ENCODE measurements at places on chromosomes 2 and 18.

GRCh38 chr2:71907503-71907902 is 240.2 kb downstream of the CYP26B1 start:
- no peak for DNase-seq

DNA sequence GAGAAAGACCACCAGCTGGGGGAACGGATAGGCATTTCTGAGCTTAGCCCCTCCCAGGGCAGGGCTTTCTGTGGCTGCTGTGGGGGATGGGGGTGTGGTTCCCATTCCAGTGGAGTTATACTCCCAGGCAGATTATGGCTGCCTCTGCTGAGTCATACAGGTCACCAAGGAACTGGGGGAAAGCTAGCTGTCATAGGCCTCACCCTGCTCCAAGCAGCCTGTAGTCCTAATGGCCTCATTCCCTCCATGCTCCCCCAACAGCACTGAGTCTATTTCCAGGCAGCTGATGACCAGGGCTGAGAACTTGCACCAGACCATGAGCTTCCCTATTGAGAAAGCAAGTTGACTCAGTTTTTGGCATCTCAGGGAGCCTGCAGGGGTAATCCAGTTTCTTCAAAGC is 87.1 kb downstream of the GPR39 start:
- no peak for DNase-seq

- no peak for DNase-seq
These were observed 624 bp downstream of the ZNF516 start for GRCh38 chr18:76494231-76495005.

GRCh38 chr2:214169281-214169680 is 241.6 kb upstream of the VWC2L start:
- no peak for DNase-seq

DNA sequence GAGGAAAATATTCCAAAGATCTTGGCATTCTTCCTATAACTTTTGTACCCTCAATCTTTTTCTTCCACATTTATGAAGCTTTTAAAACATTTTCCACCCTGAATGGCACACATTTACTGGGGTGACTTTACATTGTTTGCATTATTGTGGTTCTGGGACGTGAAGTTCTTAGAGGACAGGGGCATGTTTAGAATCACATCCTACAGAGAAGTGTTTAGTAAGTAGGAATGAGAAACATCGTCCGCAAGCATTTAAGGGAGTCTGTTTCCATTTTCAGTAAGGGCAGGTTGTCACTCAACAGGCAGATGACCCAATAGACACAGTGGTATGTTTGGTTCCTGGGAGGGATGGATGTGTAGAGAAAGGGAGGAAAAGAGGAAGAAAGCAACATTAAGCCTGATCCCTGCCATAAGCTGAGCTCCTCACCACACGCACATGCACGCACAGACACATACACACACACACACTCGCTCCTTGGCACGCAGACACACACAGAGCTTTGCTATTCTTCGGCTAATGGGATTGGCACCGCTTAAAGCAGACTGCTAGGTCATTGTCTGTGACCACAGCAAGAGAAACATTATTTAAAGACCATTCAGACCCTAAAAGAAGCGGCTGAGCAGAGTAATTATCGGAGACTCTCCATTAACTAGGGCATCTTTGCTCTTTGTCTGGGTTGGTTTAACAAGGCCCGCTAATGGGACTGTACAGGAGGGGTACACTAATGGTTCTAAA is 14.2 kb upstream of the PLEKHM3 start:
- no peak for DNase-seq

DNA sequence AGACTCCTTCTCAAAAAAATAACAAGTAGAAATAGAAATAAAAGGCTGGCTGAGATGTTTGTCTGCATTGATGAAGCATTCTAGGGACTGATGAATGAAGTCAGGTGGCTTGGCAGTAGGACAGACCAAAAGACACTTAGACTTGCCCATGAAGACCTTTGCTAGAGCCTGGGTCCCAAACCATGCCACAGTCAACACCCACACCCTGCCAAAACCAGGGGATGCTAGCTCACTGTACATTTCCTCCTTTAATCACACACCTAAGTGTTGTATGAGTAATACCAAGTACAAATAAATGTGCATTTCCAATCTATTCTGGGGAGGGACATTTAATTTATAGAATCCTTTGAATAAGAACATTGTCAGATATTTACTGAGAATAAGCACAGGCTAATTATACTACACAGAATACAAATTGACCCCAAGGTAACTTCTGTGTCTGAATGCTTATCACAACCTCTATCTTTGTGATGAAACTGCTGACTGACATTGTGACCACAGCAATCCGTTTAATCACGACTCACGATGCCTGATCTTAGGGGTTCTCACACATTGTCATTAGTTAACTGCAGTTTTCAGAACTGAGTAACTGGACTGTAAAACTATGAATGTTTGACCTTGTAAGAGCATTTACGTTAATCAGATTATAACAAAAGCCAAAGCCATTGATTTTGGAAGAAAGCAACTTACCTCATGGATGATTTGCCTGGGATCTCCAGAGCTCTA is 10.5 kb upstream of the NOL10 start:
- no peak for DNase-seq

DNA sequence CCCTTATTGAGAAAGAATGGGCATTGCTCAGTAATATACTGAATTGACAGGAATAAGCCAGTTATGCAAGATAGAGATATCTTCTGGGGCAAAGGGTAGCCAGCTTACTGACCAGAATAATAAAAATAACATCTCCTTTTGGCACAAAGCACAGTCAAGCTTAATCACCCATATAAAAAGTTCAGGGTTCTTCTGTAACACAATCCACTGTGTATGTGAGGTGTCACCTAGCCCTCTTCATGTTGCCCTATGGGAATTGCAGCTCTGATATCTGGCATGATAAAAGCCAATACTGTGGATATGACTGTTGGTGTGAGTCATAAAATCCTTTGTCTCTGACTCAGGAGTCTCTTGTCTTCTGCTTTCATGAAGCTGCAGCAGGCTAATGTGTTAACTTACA is 90.8 kb downstream of the DSEL start:
- DNase-seq, result no peak

GRCh38 chr2:240457223-240458043 is 22.0 kb downstream of the GPC1 start:
- DNase-seq, result no peak

GRCh38 chr2:60053791-60054190 is 499.7 kb downstream of the BCL11A start:
- no peak for DNase-seq

All from stimulated activated CD4-positive, alpha-beta T cell treated with anti-CD3 and anti-CD28 coated beads, Interleukin-1b, Interleukin-23, amount 100 ng/mL, for 1 hour (primary cell).